ENCODE measurements at places on chromosomes 3 and 15. TPM values are rescaled to one million over a fixed set of nuclear protein-coding genes. Genes with fewer than 3 reads are reported as not detected.
A peak's percentile ranks its signal among the peaks of the same experiment; 100 is the strongest.

- no peak for DNase-seq
- H3K4me1 ChIP-seq, result no peaks in the 10 kb centered on the region
- H3K36me3 ChIP-seq, result no peaks in the 10 kb centered on the region
- H3K27ac ChIP-seq, result peak overlapping the region; percentile 80
- no peaks in the 10 kb centered on the region for H3K27me3 ChIP-seq
These were observed 259.9 kb upstream of the ZPLD1 start for GRCh38 chr3:102174832-102175374.

GRCh38 chr15:90358124-90359033 lies 6.3 kb downstream of the ZNF774 start:
- H3K36me3 ChIP-seq, result no peaks in the 10 kb centered on the region
- no peaks in the 10 kb centered on the region for H3K4me1 ChIP-seq
- no peak overlapping the region for H3K27ac ChIP-seq
- no peaks in the 10 kb centered on the region for H3K27me3 ChIP-seq
- H3K4me3 ChIP-seq, result no peak overlapping the region

DNA sequence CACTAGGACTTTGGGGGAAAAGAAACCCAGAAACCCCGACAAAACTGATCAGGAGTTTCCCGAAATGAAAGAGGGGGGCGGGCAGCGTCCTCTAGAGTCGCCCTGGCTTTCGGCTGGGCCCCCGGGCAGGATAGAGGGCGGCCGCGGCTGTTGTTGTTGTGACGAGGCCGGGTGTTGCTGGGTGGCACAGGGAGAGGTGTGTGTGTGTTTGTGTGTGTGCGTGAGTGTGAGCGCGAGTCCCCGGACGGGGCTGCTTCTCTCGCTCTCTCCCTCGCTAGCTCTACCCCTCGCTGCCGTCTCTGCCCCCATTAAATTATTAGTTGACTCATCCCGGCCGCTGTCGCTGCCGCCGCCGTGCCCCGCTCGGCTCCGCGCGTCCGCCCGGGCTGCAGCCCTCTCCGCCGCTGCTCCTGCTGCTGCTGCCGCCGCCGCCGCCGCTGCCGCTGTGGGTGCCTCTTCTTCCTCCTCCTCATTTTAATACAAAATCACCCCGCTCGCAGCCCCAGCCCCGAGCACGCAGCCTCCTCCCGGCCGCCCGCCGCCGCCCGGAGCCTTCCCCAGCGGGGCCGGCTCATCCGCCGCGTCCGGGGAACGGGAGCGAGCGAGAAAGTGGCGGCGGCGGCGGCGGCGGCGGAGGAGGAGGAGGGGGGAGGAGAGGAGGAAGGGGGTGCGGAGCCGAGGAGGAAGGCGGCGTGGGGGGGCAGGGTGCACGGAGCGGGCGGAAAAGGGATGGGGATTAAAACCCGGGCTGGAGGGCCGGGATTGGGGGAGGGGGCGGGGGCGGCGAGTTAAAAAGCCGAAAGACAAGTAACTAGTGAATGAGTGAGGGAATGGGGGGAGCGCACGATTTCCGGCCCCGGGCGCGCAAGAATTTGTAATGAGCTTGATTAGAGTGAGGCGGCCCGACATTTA lies at the start of gene SATB1:
SATB1 (minus strand) TSS at position 611 of the 912 bp plus-strand sequence. CDS start 4,372 bp downstream, outside the sequence.
- DNase-seq, result peak; percentile 81
- no peaks in the 10 kb centered on the region for H3K27me3 ChIP-seq
- no peaks in the 10 kb centered on the region for H3K36me3 ChIP-seq
- H3K27ac ChIP-seq, result peak within 1 kb of the TSS; percentile 88
- no peaks in the 10 kb centered on the region for H3K4me1 ChIP-seq
- peak within 1 kb of the TSS; percentile 86 for H3K4me3 ChIP-seq

GRCh38 chr3:39506863-39507262 lies 39.4 kb downstream of the MOBP start:
- H3K27ac ChIP-seq, result no peak overlapping the region
- H3K4me1 ChIP-seq, result no peaks in the 10 kb centered on the region
- no peak overlapping the region for H3K4me3 ChIP-seq
- DNase-seq, result no peak

DNA sequence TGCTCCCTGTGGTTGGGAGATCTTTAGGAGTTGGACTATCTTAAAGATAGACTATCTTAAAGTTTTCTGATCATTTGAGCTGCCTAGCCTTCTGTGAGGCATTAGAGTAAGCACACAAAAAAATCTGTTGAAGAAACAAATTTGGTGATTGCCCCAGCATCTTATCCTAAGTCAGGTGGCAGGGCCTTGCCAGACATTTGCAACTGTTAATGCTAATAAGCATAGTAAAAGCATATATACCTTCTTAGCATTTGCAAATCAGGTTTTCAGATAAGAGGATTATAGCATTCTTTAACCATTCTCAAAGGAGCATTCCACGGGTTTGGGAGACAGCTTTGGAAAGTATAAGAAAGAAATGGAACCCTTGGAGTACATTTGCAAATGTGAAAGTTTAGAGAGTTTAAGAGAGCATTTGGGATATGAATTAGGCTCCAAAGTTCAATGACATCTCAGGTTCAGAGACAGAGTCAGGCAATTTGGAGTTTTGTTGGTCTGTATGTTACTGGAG lies 61.0 kb downstream of the SEMA6D start:
- no peak overlapping the region for H3K4me3 ChIP-seq
- no peak for DNase-seq
- no peak overlapping the region for H3K27ac ChIP-seq
- no peaks in the 10 kb centered on the region for H3K36me3 ChIP-seq

GRCh38 chr3:119324899-119325298 lies 30.7 kb downstream of the ARHGAP31 start:
- no peaks in the 10 kb centered on the region for H3K27me3 ChIP-seq
- no peak overlapping the region for H3K27ac ChIP-seq
- no peak overlapping the region for H3K4me3 ChIP-seq
- H3K36me3 ChIP-seq, result no peaks in the 10 kb centered on the region
- H3K4me1 ChIP-seq, result no peaks in the 10 kb centered on the region

GRCh38 chr3:37924453-37924852 lies 62.8 kb downstream of the CTDSPL start:
- peak overlapping the region; percentile 53 for H3K27ac ChIP-seq
- H3K4me3 ChIP-seq, result no peak overlapping the region
- no peak for DNase-seq
- H3K27me3 ChIP-seq, result no peaks in the 10 kb centered on the region

DNA sequence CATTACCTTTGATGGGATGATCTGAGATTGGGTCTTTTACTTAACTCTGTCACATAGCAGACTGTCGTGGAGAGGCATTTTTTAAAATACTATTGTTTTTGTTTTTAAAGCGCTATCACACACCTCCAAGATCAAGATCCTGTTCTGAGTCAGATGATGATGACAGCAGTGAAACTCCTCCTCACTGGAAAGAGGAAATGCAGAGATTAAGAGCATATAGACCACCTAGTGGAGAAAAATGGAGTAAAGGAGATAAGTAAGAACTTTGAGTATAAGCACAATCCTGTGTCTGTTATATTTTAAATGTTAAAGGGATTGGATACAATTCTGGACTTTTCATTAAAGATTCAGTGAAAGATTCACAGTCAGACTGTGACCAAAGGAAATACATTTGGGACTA lies 18.4 kb upstream of the ZBTB47 start:
- no peaks in the 10 kb centered on the region for H3K36me3 ChIP-seq
- H3K4me3 ChIP-seq, result no peak overlapping the region
- H3K27ac ChIP-seq, result no peak overlapping the region
- no peak for DNase-seq
- no peaks in the 10 kb centered on the region for H3K4me1 ChIP-seq
- no peaks in the 10 kb centered on the region for H3K27me3 ChIP-seq

DNA sequence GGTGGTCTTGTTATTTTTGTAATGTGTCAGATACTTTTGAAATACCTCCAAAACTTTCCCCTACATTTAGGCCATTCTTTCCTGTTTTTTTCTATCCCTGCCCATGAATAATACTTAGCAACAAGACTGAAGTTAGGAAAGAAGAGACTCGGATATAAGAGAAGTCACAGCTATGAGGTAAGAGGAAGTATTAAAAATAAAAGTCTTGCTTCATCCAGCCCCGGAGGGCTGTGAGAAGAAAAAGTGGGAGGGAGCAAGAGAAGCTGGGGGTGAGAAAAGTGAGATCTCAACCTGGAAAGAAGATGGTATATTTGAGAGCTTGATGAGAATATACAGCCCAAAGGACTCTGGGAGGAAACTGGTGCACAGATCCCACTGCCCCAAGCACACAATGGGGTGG lies 213.5 kb upstream of the CDIN1 start:
- no peaks in the 10 kb centered on the region for H3K36me3 ChIP-seq
- H3K4me3 ChIP-seq, result no peak overlapping the region
- H3K27ac ChIP-seq, result no peak overlapping the region

- no peaks in the 10 kb centered on the region for H3K27me3 ChIP-seq
- no peak overlapping the region for H3K4me3 ChIP-seq
- DNase-seq, result no peak
- H3K4me1 ChIP-seq, result no peaks in the 10 kb centered on the region
These were observed 341.5 kb downstream of the ROBO2 start for GRCh38 chr3:77381431-77381830.

DNA sequence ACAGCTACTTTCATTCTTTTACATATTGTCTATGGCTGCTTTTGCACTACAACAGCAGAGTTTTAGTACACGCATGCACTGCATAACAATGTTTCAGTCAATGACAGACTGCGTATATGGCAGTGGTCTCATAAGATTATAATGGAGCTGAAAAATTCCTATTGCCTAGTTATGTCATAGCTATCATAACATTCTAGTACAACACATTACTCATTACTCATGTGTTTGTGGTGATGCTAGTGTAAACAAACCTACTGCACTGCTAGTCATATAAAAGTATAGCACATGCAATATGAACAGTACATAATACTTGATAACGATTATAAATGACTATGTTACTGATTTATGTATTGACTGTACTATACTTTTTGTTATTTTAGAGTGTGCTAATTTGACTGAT lies 47.9 kb downstream of the QTRT2 start:
- DNase-seq, result no peak
- H3K4me3 ChIP-seq, result no peak overlapping the region
- no peak overlapping the region for H3K27ac ChIP-seq
- H3K27me3 ChIP-seq, result no peaks in the 10 kb centered on the region
- H3K36me3 ChIP-seq, result no peaks in the 10 kb centered on the region

GRCh38 chr3:31918179-31919150 lies 62.6 kb downstream of the OSBPL10 start:
- H3K27ac ChIP-seq, result peak overlapping the region; percentile 22
- no peaks in the 10 kb centered on the region for H3K36me3 ChIP-seq
- DNase-seq, result no peak

DNA sequence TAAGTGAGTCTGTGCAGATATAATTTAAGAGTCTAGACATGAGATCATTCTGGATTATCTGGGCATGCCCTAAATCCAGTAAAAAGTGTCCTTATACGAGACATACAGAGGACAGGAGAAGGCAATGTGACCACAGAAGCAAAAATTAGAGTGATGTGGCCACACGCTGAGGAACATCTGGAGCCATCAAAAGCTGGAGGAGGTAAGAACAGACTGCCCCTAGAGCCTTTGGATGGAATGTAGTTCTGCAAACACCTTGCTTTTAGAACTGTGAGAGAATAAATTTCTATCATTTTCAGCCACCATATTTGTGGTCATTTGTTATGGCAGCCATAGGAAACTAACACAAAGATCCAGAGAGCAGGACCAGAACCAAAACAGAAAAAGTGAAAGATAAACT lies 41.0 kb downstream of the CD200 start:
- H3K4me3 ChIP-seq, result no peak overlapping the region
- DNase-seq, result no peak
- H3K27me3 ChIP-seq, result no peaks in the 10 kb centered on the region

DNA sequence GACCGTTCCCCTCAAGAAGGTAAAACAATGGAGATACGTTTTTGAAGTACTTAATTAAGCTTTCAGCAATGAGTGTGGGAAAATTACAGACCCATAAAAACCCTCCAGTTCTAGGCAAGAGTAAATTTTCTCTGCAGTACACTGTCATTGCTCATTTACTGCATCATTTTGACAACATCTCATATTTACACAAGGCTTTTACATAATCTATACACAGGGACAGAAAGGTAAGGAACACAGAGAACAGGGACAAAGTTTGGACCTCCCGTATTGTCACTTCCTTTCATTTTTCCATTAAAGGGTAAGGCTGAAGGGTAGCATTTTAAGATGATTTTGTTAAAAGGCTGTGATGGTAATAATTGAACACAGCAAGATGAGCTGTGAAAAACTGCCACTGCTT lies 7.4 kb upstream of the HGD start:
- H3K4me1 ChIP-seq, result no peaks in the 10 kb centered on the region
- no peaks in the 10 kb centered on the region for H3K36me3 ChIP-seq
- DNase-seq, result no peak
- no peak overlapping the region for H3K27ac ChIP-seq
- no peaks in the 10 kb centered on the region for H3K27me3 ChIP-seq
- H3K4me3 ChIP-seq, result no peak overlapping the region

- no peaks in the 10 kb centered on the region for H3K4me1 ChIP-seq
- no peak overlapping the region for H3K4me3 ChIP-seq
These were observed 173.3 kb upstream of the ICE2 start for GRCh38 chr15:60652245-60652644.

DNA sequence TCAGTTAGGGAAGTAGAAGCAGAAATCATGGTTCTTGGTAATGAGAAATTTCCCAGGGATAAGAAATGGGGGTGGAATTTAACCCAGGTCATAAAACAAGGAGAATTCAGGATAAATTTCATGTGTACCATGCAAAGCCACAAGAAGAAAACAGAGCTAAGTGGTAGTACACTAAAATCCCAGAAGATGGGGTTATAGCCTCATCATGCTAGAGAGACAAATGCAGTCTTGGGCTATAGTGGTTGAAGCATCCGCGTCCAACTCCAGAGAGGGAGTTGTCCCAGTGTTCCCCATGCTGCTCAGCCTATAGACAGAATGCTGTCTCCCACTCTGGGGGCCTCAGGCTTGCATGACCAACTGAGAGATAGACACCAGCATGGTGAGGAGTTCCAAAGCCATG lies 36.2 kb upstream of the CLRN1 start:
- no peaks in the 10 kb centered on the region for H3K4me1 ChIP-seq
- no peak overlapping the region for H3K27ac ChIP-seq
- H3K4me3 ChIP-seq, result no peak overlapping the region

DNA sequence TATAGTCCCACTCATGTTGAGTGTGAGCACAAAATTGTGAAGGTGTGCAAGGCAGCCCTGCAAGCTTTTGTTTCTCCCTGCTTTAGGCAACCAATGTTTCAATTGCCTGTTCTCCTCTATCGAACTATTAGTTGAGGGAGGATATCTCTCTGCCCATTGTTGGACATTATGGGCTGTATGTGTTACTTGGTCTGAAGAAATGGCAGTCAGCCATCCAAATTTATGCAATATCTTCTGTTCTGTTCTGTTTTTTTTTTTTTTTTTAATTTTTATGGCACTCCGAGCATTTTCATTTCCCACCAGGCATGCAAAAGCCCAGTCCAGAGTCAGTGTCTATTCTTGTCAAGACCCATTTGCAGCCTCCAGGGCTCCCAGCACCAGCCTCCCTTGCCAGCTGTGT lies 44.0 kb downstream of the ANAPC13 start:
- H3K36me3 ChIP-seq, result no peaks in the 10 kb centered on the region
- no peaks in the 10 kb centered on the region for H3K4me1 ChIP-seq
- no peak overlapping the region for H3K4me3 ChIP-seq
- no peak overlapping the region for H3K27ac ChIP-seq
- no peak for DNase-seq
- no peaks in the 10 kb centered on the region for H3K27me3 ChIP-seq

- no peaks in the 10 kb centered on the region for H3K27me3 ChIP-seq
- H3K4me1 ChIP-seq, result no peaks in the 10 kb centered on the region
These were observed 169.4 kb downstream of the SHQ1 start for GRCh38 chr3:72678867-72679266.

The LRRK1 gene
- 10.1 TPM for total RNA-seq

The CCK gene
- not detected for total RNA-seq

The GPR62 gene
- 0.16 TPM for total RNA-seq

The AADACL2 gene
- not detected for total RNA-seq

The DAPK2 gene
- total RNA-seq, result 23.6 TPM

The CHRNA3 gene
- 0.59 TPM for total RNA-seq

The CYP1A1 gene
- total RNA-seq, result 32.1 TPM

The FOXL2NB gene
- total RNA-seq, result not detected

The GRAMD1C gene
- total RNA-seq, result 49.8 TPM

The ALS2CL gene
- total RNA-seq, result 22.9 TPM
